Uterus (tissue), 4 donors: ENCODE measurements at places on chromosomes 7 and 10. TPM values are rescaled to one million over a fixed set of nuclear protein-coding genes. Genes with fewer than 3 reads are reported as not detected.

GRCh38 chr7:119720541-119720940 lies 552.4 kb upstream of the KCND2 start:
- DNase-seq: no peak

GRCh38 chr7:104951546-104951945 lies 62.5 kb upstream of the KMT2E start:
- DNase-seq: no peak

DNA sequence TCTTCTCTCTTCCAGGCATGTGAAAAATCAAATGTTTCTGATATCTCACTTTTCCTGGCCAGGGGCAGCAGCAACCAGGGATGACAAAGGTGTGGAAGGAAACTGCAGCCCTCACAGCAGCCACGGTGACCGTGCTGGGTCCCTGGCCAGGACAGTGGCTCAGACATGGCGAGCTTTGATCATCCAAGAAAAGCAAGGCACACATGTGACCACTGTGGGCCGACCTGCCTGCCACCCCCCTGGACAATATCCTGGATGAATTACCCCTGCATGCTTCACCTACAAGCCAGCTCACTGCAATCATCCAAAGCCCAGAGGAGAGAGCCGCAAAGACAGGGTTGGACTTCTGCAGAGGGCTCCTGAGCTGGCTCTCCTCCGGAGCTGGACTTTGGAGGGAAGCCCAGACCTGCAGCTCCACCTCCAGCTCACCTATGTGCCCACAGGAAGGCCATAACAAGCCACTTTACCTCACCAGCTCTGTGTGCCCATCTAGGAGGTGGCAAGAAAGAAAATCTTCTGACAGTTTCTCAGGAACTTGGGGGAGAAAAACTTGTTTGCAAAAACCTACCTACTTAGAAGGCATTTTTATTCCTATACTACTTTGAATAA lies 2.7 kb downstream of the CHST15 start:
- no peak for DNase-seq

GRCh38 chr10:99681553-99681952 lies 22.2 kb downstream of the ENTPD7 start:
- DNase-seq: no peak

DNA sequence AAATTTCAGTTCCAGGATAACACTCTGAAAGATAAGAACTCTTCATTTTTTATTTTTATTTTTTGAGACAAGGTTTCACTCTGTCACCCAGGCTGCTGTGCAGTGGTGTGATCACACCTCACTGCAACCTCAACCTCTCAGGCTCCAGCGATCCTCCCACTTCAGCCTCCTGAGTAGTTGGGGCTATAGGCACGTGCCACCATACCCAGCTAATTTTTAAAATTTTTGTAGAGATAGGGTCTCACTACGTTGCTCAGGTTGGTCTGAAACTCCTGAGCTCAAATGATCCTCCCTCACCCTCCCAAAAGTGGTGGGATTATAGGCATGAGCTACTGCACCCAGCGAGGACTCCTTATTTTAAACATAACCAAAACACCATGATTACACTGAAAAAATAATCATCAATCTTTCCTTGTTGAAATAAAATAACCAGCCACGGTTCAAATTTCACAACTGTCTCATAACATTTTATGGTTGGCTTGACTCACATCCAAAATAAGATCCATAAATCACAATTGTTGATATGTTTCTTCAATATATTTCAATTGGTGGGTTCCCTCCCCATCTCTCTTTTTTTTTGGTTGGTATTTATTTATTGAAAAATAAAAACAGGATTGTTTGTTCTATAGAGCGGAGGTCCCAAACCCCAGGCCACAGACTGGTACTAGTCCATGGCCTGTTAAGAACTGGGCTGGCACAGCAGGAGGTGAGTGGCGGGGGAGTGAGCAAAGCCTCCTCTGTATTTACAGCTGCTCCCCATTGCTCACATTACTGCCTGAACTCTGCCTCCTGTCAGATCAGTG lies 60.1 kb upstream of the FAM171A1 start:
- no peak for DNase-seq

- DNase-seq: no peak
Measured at GRCh38 chr10:97690133-97690532, 3.1 kb upstream of the AVPI1 start.

DNA sequence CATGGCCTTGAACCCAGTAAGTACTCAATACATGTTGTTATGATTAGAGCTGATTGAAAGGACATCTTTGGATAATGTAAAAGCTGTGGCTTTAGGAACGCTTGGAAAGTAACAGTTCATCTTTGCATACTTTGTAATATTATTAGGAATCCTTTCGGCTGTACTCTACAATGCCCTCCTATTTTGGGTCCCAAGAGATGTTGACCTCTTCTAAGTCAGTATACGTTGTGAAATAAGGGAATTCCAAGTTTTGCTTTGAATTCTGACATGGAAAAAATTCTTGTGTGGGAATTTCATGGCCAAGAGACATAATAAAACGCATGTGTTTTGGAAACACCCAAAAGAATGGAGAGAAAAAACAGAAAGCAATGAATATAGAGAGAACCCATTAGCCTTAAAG lies 7.7 kb downstream of the AGR3 start:
- DNase-seq: no peak

DNA sequence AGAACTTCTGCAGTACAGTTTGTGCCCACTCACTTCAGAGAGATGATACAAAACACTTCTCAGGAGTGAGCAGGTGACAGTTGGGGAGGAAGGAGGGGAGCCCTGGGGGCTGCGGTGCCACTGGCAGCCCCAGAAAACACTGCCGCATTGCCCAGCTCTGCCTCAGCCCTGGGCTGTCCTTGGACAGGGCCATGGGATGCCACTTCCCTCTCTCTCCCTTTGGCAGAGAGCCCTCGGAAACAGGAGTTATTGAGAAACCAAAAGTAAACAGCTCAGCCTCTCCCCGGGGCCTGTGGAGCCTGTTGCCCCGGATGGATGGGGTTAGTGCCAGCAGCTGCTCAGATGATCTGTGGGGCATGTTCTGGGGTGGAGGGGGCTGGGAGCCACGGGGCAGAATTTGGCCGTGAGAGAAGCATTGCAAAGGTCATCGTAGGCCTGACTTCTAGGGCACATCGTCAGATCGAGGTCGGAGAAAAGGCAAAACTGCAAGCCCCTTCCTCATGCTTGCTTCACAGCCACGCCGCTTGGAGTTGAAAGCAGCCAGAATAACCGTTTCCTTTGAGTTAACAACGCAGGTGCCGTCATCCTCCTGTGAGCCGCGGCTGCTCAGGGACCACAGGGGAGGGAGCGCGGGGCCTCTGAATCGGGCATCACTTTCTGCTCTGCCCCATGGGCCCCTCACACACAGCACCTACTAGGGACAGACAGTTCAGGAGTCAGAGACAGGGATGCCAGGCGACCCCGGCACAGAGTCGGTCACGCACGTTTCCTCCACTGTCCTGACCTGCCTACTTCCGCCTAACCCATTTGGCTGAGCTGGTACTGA lies 256.4 kb downstream of the CAMK1D start:
- peak; percentile 32 for DNase-seq

NYAP1 gene
- 0.29 TPM for total RNA-seq

FAM237B gene
- total RNA-seq: not detected
